ENCODE measurements at places on chromosomes 3 and 15. TPM values are rescaled to one million over a fixed set of nuclear protein-coding genes. Genes with fewer than 3 reads are reported as not detected.

- no peak for DNase-seq
Measured at GRCh38 chr3:172135185-172135584, 95.8 kb downstream of the FNDC3B start.

DNA sequence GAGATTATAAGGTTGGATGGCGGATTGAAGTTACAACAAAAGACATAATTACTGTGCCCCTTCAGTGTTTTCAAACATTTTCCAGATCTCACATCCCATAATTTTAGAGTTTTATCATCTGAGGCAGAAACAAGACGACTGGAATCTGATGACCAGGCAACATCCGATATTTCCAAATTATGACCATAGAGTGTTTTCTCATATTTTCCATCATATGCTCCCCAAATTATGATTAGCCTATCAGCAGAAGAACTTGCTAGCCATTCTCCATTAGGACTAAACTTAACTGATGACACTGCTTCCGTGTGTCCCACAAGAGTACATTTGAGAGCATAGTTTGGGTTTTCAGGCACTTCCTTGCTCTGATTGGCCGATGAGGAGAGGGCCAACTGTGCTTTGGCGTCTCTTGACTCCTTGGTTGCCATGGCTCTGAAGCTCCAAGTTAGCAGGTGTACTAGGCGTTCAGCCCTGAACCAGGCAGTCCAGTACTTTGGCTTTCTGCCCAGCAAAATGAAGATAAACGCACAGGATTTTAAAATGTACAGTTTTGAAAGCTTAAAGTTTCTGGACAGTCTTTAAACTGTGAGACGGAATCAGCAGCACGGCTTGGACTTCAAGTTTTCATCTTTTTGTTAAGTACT, 638 bp downstream of the WDR5B start:
- peak; percentile 65 for DNase-seq

- no peak for DNase-seq
Measured at GRCh38 chr3:102092617-102093466, 243.5 kb downstream of the NFKBIZ start.

- DNase-seq, result no peak
Measured at GRCh38 chr3:106215047-106215446, 346.2 kb upstream of the CBLB start.

GPR160 gene
- 48.6 TPM for polyA plus RNA-seq

GAP43 gene
- polyA plus RNA-seq, result 2.1 TPM

FILIP1L gene
- polyA plus RNA-seq, result 20.4 TPM

WDR93 gene
- polyA plus RNA-seq, result not detected
